ENCODE measurements at places on chromosomes 5 and 9.

DNA sequence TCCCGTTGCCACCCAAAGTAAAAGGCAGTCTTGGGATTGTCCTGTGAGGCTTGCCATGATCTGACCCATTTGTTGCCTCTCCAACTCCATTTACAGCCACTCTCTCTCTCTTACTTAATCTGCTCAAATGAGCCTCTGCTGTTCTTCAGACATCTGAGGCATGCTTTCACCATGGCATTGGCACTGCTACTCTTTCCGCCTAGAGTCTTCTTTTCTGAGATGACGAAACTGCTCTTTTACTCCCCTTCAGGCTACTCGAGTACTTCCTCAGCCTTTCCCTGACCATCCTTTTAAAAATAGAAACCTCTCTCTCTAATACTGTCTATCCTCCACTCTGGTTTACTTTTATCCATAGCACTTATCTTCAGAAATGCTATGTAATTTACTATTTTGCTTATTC is 9.0 kb downstream of the FOCAD start:
- no peak for DNase-seq

DNA sequence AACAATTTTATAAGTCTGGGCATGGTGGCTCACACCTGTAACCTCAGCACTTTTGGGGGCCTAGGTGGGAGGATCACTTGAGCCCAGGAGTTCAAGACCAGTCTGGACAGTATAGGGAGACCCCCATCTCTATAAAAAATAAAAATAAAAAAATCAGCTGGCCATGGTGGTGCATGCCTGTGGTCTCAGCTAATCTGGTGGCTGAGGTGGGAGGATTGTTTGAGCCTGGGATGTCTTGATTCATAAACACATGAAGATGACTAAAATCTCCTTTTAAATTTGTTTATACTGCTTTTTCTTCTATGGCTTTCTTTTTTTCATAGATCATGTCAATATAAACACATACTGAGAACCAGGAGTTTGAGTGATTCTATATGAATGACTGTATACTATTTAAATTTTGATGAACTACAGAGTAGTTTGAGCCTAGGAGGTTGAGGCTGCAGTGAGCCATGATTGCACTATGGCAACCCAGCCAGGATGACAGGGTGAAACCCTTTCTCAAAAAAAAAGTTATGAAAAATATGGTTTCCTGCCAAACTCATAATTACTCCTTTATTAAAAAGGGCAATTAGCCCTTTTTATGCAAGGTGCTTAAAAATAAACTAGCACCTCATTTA is 14.2 kb downstream of the RIC1 start:
- DNase-seq: no peak

DNA sequence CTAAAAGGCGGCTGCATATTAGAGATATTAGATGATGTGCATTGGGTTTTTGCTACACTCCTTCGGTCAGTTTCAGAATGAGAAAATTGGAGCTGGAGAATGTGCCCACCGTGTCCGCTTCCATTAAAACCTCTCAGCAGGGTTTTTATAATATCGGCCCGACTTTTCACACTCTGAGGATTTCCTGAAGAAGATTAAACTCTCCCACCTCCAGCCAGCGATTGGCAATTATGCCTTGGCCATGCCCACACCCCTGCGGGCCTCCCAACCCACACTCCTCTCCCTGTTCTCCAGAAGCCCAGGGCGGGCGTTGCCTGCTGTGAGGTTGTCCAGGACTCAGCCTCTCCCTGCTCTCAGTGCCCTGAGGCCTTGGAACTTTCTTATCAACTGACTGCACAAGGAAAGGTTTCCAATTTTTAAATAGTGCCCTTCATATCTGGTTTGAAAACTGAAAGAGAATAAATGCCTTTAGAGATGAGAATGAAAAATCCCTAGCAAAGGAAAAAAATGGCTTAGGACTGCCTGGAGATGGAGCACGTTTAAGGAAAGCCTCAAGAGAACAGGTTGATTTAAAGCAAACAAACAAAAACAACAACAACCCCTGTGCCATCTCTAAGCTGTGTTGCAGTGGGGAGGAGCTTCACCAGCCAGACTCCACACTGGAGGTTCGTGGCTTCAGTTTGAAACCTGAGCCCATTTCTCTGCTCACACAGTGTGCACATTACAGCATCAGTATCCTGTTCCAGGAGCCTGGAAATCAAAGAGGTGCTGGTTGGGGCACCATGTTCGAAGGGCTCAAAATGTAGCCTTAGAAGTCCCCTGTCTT is 292.9 kb downstream of the NSG2 start:
- no peak for DNase-seq

DNA sequence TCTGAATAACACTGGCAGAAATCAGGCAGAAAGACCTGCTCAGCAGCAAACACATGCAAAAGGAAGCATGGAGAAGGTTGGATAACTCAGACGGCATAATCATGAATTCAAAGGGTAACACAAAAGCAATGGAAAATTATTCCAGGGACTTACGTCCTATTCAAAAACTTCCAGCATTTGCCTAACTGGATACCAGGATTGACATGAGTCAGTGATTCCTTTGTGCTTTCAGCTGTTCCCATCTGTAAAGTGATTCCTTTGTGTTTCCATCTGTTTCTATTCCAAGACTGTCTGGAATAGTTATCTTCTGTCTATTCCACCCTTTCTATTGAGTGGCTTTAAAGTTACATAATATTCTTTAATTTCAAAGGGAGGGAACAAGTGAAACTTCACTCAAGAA is 1361.7 kb upstream of the CDH9 start:
- no peak for DNase-seq

DNA sequence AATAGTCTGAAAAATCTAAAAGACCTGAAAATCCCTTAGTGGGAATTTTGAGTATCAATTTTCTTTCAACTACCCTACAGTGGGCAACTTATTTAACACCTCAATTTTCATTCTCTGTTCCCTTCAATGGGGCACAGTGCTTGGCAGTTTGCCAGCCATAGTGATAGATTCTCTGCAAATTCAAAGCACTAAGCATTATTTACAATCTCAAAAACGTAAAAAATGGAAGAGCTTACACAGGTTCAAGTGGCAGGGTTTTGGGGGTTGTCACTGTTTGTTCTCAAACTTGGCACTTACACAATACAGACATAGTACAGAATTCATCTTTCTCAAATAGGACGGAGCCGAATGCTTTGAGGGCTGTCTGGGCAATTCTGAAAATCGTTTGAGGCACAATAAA is 515.0 kb downstream of the EFNA5 start:
- no peak for DNase-seq

- DNase-seq: no peak
Measured at GRCh38 chr5:10056228-10056760, 193.4 kb downstream of the ATPSCKMT start.

DNA sequence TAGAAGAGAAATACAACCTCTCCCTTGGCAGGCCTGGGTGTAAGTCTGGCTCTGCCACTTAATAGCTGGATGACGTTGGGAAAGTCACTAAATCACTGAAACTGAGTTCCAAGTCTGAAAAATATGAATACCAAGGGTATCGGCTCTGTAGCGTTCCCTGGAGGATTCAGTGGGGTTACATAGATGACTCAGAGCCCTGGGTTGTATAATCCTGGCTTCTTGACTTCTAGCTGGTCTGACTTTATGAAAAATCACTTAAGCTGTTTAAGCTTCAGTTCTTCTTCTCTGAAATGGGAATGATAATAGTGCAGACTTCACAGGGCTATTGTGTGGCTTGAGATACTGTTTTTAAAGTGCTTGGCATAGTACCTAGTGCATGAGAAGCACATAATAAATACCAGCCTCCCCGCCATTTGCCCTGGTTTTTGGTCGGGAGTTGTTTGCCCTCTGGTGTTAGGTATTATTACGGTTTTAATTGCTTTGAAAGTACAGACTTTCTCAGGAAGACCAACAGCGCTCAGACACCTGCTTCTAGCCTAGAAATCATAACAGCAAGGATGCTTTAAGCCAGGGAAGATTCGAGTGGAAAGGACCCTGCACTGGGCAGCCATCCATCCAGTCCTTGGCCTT is 43.0 kb downstream of the CYFIP2 start:
- DNase-seq: no peak

DNA sequence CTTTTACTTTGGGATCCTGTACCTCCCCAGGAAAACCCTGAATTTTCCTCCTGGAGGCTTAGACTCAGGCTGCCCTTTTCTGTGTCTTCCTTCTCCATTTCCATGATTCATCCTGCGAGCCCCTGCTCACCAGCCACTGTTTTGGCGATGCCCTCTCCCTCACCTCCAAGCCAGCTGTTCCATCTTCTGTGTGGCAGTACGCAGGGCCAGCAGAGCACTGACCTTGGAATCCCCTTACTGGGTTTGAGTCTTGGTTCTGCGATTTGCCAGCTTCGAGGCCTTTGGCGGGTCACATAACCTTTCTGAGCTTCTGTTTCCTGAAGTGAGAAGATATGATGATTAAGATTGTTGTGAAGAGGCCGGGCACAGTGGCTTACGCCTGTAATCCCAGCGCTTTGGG is 7.2 kb downstream of the PPARGC1B start:
- no peak for DNase-seq

DNA sequence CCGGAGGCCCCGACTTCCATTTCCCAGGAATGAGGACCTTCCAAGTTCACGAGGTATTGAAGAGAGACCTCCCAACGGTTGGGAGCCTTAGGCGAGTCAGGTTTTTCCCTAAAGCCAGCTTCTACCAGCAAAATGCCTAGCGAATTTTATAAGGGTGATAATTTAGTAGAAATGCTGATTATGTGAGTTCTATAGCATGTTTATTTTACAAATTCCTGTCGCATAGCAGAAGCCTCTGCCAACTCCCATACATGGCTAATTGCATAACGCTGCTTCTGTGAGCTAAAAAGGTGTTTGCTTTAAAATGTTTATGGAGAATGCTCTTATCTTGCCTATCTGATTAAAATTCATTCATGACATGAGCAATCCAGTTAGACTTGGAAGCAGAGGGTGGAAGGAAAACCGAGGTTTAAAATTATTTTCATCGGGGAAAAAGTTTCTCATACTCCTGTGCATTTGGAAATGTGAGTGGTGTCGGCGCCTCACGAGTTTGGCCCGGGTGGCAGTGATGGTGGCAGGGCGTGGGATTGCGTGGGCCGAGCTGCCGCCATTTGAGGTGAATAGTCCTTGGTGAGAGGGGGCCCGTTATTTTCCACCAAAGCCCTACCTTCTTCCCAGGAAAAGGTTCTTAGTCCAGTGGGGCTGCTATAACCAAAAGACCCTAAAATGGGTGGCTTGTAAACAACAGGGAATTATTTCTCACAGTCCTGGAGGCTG is 104.4 kb upstream of the FCN2 start:
- no peak for DNase-seq
